ENCODE measurements at places on chromosomes 4 and X.

GRCh38 chrX:114272096-114272686 is 311.7 kb upstream of the HTR2C start:
- no peak for DNase-seq

GRCh38 chr4:149897783-149898182 is 82.1 kb upstream of the IQCM start:
- DNase-seq: no peak

- DNase-seq: no peak
These were observed 1178.4 kb upstream of the PCDH7 start for GRCh38 chr4:29541757-29542156.

DNA sequence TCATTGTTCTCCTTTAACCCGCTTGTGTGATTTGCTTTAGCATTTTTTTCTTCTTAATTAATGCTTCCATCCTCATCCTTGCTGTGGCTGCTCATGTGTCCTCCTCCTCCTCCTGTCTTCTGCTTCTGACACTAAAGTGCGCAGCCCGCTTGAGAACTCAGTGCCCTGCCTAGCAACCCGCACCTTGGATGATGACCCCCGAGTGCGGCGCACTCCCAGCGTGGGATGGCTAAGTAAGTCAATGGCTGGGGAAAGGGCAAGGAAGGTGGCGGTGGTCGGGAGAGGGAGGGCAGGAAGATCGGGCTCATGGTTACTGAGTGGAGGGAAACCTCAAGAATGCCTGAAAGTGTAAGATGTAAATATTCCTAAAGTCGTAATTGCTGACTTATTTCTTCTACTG is 30.1 kb downstream of the SLC4A4 start:
- DNase-seq: no peak

GRCh38 chr4:16450724-16451123 is 224.5 kb upstream of the TAPT1 start:
- no peak for DNase-seq

DNA sequence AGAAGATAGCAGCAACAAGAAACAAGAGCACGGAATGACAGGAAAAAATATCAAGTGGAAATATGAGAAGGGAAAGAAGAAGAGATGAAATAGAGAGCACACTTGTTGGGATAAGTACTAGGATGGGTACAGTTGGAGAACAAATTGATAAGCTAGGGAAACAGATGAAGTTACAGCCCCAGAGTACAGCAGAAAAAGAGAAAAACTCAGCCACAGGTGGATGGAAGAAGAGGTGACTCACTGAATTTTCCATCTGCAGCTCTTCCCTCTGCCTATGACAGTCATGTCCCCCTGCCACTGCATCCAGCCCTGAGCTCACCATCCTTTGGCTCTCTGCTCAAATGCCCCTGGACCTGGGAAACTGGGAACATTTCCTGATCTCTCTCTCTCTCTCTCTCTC is 209.0 kb downstream of the BCOR start:
- no peak for DNase-seq

DNA sequence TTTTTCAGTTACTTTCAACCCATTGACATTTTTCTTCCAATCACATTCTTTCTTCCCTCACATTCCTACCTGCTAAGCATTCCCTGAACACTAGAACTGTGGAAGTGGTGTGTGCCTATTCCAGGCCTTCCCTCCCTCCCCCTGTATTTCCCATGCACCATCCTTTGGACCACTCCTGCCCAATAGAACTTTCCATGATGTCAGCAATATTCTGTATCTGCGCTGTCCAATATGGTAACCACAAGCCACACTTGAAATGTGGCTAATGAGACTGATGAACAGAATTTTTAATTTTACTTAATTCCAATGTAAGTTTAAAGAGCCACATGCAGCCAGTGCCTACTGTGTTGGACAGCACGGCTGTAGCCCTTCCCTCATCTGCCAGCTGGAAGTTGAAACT is 57.5 kb downstream of the DCTD start:
- DNase-seq: no peak

- DNase-seq: peak; percentile 73
These were observed 691 bp upstream of the IGFBP7 start for GRCh38 chr4:57110640-57111511.

DNA sequence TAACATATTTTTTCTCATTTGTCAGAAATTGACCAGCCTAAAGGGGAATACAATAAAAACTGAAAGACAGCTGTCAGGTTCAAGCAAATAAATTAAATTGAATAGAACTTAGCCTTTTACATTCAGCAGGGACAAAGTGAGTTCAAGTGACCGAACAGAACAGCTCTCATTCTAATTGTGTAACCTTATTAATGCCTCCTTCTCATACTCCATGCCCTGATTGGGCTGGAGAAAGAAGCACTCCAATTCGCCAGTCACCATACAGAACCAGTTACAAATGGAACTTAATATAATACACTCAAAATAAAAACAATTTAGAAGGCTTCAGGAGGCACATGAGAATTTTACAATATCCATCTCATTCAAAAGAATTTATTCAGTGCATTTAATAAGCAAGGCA is 8.0 kb downstream of the PPP3CA start:
- no peak for DNase-seq

GRCh38 chrX:102697494-102697893 is 14.8 kb upstream of the GPRASP2 start:
- DNase-seq: no peak

DNA sequence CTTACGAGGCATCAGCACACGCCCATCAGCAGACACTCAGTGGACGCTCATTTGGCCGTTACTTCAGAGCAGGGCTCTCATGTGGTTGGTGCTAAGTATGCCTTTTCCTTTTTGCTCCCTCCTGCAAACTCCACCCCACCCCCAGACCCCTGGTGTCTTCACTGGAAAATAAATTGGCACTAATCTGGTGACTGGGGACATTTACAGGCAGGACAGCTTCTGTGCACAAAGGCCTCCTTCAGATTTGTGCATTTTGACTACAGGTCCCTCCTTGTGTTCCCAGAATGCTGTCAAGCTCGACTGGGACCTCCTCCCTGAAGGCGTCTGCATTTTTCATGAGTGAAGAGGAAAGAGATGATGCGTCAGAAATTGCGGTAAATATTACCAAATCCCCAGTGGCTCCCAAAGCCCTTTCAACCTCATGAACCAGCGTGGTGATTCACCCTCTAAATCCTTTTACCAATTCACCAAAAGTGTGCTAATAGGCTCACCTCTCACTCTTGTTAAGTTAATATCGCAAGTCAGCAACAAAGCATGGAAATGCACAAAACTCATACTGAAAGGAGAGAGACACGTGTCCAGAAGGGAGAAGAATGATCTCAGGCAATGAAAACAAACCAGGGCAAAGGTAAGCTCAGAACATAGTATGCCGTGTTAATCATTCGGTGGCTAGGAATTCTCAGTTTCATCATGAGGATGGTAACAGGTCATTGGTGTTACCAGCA is 119.0 kb downstream of the NKX6-1 start:
- DNase-seq: no peak

DNA sequence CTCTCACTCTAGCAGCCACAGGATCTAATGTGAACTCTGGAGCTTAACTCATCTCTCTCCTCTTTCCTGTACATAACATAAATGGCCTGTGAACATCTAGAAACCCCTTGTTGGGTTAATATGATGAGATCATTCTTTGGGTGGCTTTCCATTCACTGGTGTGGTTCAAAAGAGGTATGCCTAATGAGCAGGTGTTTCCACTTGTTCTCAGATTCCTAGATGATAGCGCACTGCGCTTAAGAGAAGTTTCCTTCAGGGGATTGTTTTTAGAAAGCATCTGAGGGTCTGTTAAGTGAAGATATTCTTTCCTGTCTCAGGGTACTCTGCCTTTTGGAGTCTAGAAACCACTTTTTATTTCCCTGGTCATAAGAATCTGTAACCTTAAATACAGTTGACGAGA is 32.5 kb downstream of the FRMPD4 start:
- no peak for DNase-seq

DNA sequence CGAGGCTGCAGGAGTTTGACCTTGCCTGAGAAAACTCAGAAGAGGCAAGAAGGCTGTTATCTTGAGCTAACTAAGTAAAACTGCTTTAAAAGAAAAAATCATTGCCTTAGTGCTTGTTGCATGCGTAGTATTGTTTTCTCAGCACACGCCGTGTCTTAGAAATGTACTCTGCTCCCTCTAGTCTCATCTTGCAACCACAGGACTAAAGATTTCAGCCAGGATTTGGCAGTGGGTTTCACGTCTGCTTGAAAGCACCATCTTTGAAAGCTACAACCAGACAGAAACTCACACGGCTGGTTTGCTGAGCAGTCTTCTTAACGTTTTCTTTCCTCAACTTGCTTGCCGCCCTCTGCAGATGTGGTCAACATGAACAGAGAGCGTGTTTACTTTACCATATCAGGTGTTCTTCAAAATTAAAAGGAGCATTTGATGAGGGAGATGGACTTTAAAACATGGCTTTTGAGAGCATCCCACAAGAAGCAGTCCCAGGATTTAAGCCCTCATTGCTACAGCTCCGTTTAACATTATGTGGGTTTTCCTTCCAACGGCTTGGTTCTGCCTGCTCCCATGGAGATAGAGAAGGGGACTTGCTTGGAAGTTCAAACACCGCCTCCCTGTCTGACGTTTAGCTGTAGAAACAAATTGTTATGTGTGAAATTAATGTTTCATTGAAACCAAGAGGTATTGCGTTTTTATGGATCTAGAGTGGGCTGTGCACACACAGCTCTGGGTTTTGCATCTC is 3.4 kb downstream of the SORCS2 start:
- no peak for DNase-seq

DNA sequence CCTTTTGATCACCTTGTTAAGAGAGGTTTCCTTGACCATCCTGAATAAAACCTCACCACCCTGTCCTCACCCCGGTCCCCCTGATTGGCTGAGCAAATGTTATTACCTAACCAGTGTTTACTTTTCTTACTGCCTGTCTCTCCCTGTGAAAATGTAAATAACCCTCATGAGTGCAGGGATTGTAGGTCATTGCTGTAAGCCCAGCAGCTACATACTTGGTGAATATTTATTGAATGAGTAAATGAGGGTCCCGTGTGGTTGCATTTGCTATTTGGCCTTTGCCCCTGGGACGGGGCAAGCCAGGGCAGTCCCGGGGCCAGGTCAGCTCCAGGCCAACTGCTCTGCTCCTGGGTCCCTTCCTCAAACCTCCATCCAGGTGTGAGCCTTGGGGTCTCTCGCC is 55.5 kb upstream of the CLCN4 start:
- DNase-seq: no peak

GRCh38 chr4:48079972-48080391 is 54.1 kb downstream of the TXK start:
- DNase-seq: no peak

DNA sequence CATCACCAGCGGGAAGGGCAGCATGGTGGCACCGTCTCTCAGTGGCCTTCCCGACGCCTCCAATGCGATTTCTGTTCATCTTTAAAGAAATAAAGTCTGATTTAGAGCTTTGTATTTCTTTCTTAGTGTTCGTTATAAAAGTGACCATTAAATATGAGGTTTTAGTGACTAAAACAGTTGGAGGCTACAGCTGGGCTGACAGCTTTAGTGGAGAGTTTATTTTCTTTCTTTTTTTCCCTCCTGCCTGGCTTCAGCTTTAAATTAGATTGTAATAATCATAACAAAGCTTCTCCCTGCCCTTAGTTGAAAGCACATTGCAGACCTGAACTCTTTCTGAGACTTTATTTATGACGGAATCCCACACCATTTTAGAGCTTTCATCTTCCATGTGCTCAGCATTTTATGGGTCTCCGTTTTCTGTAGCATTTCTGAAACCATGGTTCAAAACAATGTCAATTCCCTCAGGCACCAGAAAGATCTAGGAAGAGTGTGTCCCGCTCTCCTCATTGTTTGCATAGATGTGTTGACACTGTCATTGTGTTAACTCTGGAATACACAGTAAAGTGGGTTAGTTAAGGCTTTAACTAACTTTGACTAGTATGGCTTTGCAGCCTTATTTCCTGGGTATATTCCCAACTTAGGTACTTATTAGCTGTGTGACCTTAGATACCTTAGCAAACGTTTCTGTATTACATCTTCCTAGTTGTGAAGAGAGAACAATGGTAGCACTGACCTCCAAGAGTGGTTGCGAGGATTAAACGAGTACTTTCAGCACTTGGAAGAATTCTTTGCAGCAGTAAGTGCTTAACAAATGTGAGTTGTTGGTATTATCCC is 97.4 kb upstream of the PGRMC2 start:
- no peak for DNase-seq

GRCh38 chrX:53247928-53248327 is 22.9 kb upstream of the KDM5C start:
- no peak for DNase-seq

DNA sequence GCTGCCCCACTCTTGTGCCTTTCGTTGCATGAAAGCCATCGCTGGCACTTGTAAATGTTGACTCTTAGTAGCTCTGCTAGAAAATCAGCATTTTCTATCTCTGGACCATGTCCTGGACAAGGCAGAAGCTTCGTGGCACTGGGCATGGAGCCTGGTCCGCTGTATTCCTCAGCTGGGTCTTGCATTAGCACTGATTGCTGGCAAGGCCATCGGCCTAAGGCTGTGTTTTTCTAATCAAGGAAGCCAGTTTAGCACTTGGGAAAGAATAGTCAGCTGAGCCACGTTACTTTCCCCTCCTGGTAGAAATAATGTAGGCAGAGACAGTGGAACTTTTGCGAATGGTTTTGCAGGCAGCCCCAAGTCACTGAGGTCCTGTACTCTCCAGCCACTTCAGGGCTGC is 180.2 kb upstream of the EOLA2 start:
- no peak for DNase-seq

- DNase-seq: no peak
These were observed 35.6 kb downstream of the PKD2 start for GRCh38 chr4:88043001-88043400.

GRCh38 chr4:153453402-153453801 is 12.8 kb upstream of the TMEM131L start:
- no peak for DNase-seq

GRCh38 chr4:24671849-24672248 is 87.5 kb upstream of the DHX15 start:
- DNase-seq: no peak

- no peak for DNase-seq
These were observed 157.9 kb downstream of the DCAF12L1 start for GRCh38 chrX:126394681-126395080.

DNA sequence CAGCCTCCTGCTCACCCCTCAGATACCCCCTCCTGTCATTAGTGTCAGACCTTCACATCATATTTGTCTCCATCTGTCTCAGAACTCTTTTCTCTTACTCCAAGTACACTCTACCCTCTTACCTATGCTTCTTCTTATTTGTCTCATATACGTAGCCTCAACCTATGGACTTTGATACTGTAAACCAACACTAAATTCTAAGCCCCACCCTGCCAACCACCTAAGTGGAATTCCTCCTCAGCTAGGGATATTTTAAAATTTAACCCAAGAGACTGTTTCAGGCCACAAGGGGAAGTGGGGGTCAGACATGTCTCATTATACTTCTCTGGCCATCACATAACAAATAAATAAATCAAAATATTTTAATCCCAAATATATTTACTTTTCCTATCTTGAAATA is 778.1 kb upstream of the GRID2 start:
- no peak for DNase-seq

DNA sequence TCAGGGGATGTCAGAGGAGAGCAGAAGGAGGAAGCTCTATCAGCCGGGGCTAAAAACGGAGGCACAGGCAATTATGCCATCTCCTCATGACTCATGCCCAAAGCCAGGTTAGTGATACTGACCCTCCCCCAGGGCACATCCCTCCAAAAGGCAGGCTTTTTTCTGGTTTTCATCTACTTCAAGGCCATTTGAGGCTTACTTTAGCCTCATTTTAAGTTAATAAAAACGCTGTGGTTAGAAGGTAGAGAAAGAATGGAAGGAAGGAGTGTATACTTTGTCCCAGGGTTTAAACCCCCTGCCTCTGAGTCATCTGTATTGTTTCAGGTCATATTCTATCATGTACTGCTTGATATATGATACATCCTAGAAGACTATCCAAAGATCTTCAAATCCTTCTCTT is 89.7 kb upstream of the NDP start:
- DNase-seq: no peak

GRCh38 chr4:97507587-97508245 is 635.6 kb downstream of the STPG2 start:
- no peak for DNase-seq
